SW 1271 (cell line): ENCODE measurements at places on chromosomes 12 and 14.

DNA sequence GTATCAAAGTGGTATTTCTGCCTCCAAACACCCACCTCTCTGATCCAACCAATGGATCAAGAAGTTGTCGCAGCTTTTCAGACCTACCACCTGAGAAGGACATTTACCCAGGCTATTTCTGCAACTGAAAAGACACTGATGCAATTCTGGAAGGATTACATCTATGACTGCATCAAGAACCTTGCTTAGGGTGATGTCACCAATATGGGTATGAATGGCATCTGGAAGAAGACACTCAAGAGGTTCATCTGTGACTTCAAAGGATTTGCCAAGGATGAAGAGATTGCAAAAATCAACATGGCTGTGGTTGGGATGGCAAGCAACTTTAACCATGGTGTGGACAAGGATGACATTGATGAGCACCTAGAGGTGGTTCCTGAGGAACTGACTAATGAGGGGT is 154.2 kb downstream of the PCNX1 start:
- no peak for DNase-seq

DNA sequence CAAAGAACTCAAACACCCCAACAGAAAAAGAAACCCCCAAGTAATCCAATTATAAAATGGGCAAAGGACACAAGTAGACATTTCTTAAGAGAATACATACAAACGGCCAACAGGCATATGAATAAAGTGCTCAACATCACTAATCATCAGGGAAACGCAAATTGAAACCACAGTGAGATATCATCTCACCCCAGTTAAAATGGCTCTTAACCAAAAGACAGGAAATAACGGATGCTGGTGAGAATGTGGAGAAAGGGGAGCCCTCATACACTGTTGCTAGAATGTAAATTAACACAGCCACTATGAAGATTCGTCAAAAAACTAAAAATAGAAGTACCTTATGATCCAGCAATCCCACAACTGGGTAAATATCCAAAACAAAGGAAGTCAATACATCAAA is 52.4 kb downstream of the CLMN start:
- DNase-seq = no peak

GRCh38 chr14:60165547-60165876 is 314 bp upstream of the DHRS7 start:
- DNase-seq = no peak

GRCh38 chr14:92617581-92617980 is 104.0 kb downstream of the RIN3 start:
- DNase-seq = no peak

DNA sequence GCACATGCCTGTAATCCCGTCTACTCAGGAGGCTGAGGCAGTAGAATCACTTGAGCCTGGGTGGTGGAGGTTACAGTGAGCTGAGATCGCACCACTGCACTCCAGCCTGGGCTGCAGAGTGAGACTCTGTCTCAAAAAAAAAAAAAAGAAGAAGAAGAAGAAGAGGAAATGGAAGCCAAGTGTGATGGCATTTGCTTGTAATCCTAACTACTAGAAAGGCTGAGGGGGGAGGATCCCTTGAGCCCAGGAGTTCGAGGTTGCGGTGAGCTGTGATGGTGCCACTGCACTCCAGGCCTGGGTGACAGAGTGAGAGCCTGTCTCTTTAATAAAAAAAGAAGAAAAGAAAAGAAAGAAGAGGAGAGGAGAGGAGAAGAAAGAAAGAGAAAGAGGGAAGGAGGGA is 52.1 kb downstream of the LGMN start:
- DNase-seq = no peak

- DNase-seq = no peak
These were observed 22.8 kb downstream of the ANO2 start for GRCh38 chr12:5921966-5922899.

GRCh38 chr14:54102051-54102456 is 145.4 kb upstream of the BMP4 start:
- DNase-seq = no peak

GRCh38 chr14:22614240-22614799 is 16.2 kb downstream of the ABHD4 start:
- peak; percentile 95 for DNase-seq

- peak; percentile 76 for DNase-seq
These were observed 7.7 kb upstream of the LTBP2 start for GRCh38 chr14:74619672-74620131.

GRCh38 chr12:124694846-124695497 is 127.6 kb upstream of the NCOR2 start:
- DNase-seq = no peak

DNA sequence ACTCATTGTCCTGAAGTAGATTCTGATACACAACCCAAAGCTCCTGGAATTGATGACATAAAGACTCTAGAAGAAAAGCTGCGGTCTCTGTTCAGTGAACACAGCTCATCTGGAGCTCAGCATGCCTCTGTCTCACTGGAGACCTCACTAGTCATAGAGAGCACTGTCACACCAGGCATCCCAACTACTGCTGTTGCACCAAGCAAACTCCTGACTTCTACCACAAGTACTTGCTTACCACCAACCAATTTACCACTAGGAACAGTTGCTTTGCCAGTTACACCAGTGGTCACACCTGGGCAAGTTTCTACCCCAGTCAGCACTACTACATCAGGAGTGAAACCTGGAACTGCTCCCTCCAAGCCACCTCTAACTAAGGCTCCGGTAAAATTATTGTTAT is 63.8 kb downstream of the RAD52 start:
- no peak for DNase-seq

DNA sequence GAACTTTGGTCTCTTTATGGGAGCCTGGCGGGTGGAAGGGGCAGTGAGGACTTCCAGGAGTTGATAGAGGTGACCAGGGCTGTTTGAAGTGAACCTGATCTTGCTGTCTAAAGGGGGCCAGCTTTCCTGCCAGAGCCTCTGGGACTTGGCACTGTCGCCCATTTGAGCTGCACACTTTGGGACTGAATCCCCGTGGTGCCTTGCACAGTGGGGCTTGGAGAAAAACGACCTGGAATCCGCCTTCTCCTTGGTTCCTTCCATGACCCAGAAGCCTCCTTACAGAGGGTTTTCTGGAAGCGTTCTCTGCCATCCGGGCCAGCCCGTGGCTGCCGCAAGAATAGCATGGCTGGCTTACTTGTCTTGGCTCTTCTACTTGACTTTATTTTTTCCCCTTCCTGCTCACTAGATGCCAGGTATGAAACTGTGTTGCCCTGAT is 2.0 kb downstream of the RFLNA start:
- no peak for DNase-seq

- no peak for DNase-seq
These were observed 23.5 kb upstream of the DHRS7 start for GRCh38 chr14:60188696-60189095.

- no peak for DNase-seq
These were observed 28.4 kb upstream of the GAS2L3 start for GRCh38 chr12:100545092-100545491.

- peak; percentile 78 for DNase-seq
These were observed 45.7 kb upstream of the KCNA5 start for GRCh38 chr12:4997939-4998338.

GRCh38 chr14:68486033-68486732 is 306.7 kb downstream of the ZFP36L1 start:
- DNase-seq = no peak

DNA sequence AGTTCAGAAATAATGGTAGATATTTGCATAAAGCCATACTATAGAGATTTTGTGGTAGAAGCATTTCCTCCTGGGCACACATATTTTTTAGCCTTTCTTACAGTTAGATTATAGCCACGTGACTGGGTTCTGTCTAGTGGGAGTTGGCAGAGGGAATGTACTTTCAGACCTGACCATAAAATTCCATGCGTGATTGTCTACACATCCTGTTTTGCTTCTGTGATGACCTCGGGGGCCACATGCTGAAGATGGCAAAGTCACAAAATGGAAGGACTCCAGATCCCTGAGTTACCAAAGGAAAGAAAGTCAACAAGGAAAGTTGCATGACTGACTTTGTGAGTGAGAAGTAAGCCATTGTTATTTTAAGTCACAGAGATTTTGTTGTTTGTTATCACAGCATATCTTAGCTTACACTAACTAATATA is 14.6 kb upstream of the MIA2 start:
- peak; percentile 78 for DNase-seq
